ENCODE measurements at places on chromosomes 5 and 9.

DNA sequence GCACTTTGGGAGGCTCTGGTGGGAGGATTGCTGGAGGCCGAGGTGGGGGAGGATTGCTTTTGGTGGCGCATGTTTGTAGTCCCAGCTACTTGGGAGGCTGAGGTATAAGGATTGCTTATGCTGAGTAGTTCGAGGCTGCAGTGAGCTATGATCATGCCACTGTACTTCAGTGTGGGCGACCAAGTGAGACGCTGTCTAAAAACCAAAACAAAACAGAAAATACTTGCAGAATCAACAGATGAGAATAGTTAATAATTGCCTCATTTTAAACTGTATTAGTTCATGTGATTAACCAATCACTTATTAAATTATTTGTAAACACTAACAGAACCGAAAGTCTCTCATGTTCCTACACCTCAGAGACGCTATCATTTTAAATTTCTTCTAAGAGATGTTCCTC lies 118.1 kb downstream of the CCDC171 start:
- no peak for DNase-seq

- DNase-seq = no peak
Observed at GRCh38 chr9:17402309-17402708, 176.6 kb upstream of the SH3GL2 start.

DNA sequence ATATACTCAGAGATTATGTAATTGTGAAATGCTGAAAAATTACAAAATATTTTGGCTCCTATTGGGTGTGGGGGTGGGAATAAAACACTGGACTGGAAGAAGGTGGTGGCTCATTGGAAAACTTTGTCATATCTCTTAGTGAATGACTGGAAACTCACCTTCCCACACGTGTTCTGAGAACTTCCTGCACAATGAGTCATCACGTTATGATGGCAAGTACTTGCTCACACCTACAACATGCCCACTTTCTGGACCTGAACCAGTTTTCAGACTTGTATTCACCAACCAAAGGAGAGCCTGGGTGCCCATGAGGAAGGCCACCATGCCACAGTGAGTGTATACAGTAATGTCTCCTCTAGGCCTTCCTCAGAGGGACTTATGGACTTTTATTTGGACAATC lies 294.8 kb downstream of the ASTN2 start:
- no peak for DNase-seq

DNA sequence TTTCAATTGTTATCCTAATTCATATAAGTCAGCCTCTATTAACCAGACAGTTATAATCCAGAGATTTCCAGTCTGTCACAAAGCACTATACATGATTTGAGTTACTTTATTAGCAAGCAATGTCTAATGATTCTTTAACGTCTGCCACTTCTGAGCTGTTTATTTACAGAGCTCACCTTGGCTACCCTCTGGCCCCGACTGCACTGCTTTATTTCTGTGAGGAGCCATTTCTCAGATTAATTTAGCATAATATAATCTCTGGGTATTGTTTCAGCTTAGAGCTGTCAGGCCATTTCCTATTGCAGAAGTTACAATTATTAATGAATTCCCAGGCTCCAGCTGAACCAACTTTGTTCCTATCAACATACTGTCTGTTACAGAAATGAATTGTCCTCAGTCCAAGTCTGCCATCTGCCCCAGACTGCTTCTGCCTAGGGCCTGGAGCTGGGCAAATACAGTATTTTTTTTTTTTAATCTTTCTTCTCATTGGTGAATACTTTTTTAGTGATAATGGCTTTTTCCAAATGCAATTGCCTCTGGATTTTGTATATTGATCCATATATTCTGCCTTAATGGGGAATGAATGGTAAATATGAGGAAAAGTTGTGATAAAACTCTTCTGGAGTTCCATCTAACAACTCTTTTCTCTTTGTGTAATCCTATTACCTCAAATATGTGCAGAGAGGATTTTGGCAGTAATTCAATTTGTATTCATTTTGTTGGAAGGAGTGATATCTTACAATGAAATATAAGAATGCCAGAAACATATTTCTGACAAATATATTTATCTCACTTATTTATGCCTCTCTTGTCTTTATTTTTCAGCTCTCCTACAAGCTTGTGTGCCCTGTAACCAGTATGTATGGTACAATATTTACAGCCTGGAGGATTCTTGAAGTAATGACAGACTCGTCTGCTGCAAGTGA lies 104.7 kb downstream of the FOCAD start:
- DNase-seq = no peak

DNA sequence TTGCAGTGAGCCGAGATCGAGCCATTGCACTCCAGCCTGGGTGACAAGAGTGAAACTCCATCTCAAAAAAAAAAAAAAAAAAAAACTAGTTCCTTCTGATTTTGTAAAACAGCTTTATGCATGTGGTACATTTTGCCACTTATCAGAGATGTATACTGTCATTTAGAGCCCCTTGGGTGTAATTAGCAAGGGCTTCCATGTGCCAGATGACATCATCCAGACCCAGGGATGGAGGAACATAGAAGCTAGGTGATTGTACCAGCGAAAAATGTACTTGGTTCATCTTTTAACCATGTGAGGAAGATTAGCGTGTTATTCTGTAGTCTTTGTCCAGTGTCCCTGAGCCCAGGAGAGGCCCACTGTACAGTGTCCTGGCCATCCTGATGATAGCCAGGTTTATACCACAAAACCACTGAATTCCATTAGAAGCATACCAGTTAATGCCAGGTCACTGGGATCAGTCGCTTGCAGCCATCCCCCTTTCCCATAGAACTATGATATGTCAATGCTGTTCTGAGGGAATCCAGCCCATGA lies 239.3 kb upstream of the SGCD start:
- DNase-seq = no peak

- DNase-seq = no peak
Observed at GRCh38 chr5:123147128-123147715, 58.2 kb downstream of the PRDM6 start.

- DNase-seq = no peak
Observed at GRCh38 chr5:123594434-123594833, 82.5 kb downstream of the CSNK1G3 start.

GRCh38 chr9:107169796-107170195 lies 113.3 kb upstream of the RAD23B start:
- DNase-seq = no peak

GRCh38 chr5:96336351-96336985 lies 96.6 kb downstream of the PCSK1 start:
- DNase-seq = peak; percentile 62

DNA sequence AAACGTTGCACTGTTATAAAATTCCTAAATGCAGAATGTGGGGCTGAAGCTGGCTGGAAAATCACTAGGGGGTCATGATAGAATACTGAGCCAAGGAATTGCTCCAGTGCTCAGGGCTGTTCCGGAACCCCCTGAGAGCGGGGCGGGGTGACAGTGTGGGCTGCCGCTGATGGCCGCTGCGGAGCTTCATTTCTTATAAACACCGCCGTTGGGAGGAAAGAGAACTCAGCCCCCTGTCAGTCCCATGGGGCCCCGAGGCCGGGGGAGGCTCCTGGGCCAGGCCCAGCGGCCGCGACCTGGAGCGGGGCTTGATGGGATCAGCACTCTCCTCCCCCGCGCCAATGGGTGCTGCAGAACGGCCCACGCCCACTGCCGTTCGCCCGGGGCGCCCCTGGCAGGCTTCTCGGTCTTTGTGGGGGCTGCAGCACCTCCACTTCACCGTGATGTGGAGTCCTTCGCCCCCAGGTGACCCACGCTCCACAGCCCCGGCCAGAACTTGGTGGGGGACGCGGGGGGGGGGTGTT lies 5.2 kb upstream of the IRF1 start:
- DNase-seq = peak; percentile 72

All from stimulated activated CD4-positive, alpha-beta T cell treated with anti-CD3 and anti-CD28 coated beads, Interleukin-12 subunit alpha, Interleukin-12 subunit beta, amount 100 ng/mL, for 48 hours (primary cell).